ENCODE measurements at places on chromosomes 3 and 15.
A peak's percentile ranks its signal among the peaks of the same experiment; 100 is the strongest.

GRCh38 chr3:171615686-171616085 is 155.5 kb upstream of the TNIK start:
- no peak for DNase-seq

GRCh38 chr3:8451696-8452095 is 49.9 kb upstream of the LMCD1 start:
- DNase-seq, result no peak

GRCh38 chr15:101258238-101259144 is 6.6 kb upstream of the CHSY1 start:
- DNase-seq, result peak; percentile 68

GRCh38 chr15:84872009-84872910 is 12.2 kb upstream of the SLC28A1 start:
- no peak for DNase-seq

DNA sequence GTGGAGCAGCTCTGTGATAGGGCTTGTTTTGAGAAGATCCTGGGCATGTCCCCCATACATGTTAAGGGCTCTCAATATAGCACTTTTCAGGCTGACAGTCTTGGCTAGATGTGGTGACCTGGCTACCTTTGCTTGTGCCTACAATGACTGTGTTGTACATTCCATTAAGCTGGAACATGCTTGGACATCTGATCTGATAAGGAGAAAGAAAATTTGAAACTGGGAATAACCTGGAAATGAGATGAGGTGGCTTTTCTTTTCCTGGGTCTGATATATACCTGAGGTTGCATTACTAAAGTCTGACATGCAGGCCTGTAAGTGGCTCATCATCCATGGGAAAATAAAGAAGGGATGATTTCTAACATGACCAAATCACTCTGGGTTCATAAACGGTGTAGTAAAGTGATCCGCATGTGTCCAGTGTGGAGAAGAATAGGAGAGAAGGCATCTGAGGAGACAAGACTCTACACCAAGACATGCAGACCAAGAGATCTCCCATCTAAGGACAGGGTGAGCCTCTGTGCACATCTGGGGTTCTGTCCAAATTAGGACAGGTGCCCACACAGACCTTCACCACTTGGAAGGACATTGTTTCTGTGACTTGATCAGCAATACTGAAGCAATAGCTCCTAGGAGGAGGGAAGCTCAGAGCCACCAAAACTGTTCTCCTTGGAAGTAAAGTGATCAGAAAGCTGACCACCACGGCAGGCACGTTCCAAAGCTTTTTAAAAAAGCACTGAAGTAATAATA is 62.0 kb downstream of the KLHL6 start:
- no peak for DNase-seq

DNA sequence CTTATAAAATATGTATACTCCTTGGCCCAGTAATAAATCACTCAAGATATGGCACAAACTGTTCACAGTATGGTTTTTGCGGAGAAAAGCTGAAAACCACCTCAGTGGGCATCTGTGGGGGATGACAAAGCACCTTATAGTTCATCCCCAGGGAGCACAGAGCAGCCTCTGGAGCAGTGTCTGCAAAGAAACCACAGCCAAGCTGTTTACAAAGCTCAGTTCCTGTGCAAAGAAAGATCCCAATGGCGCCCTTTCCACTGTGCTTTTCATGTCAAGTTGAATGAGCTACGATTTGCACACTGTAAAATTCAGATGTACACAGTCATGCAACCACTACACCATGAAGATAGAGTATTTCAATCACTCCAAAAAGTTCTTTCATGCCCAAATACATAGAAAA is 2.5 kb upstream of the EFCC1 start:
- no peak for DNase-seq

- DNase-seq, result no peak
Measured at GRCh38 chr3:159964166-159964973, 24.3 kb upstream of the IL12A start.

GRCh38 chr3:114848082-114848481 is 299.0 kb downstream of the ZBTB20 start:
- DNase-seq, result no peak

- DNase-seq, result peak; percentile 25
Measured at GRCh38 chr3:172449466-172450149, 1.4 kb upstream of the GHSR start.

GRCh38 chr3:143363276-143363675 is 243.7 kb downstream of the CHST2 start:
- DNase-seq, result no peak

DNA sequence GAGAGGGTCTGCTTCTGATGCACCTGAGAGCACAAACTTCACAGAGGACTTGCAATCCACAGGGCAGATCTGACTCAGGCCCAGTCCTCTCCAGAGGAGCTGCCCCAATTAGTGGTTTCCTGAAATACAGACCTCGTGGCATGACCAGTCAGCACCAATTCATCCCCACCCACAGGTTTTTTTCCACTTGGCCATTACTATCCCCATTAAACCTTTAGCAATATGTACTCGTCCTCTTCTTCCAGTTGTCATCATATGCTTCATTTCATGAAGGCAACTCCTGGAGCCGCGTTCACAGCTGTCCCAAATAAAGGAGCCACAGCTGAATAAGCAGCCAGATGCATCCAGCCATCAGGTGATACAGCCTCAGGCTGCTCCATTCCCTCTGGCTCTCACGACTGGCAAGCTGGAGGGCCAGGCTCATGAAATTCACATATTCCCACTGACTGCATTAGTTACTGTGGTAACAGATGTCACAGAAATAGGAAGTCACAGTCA is 163.1 kb downstream of the FMN1 start:
- no peak for DNase-seq

GRCh38 chr3:45861043-45861719 is 19.3 kb upstream of the LZTFL1 start:
- DNase-seq, result no peak

DNA sequence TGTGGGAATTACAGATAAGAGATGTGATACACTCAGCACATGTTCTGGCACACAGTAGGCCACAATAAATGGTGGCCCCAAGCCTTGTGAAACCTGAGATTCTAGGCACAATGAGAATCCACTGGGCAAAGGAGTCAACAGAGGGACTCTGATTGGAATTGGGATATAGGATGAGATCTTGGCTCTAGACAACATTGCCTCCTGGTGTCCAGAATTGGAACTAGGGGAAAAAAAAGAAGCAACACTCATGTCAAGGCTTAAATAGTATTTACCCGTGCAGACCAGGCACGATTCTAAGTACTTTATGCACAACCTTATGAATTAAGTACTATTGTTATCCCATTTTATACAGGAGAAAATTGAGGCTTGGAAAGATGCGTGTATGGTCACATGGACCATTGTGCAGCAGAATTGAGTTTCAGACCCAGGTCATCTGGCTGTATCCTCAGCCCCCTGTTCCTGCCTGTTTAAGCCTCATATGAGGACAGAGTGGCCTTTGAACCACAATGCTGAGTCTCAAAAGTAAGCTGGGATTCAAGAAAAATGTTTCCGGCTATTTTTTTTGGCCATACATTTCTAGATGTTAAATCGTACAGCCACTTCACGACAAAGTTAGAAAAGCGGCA is 124.8 kb downstream of the SV2B start:
- no peak for DNase-seq

DNA sequence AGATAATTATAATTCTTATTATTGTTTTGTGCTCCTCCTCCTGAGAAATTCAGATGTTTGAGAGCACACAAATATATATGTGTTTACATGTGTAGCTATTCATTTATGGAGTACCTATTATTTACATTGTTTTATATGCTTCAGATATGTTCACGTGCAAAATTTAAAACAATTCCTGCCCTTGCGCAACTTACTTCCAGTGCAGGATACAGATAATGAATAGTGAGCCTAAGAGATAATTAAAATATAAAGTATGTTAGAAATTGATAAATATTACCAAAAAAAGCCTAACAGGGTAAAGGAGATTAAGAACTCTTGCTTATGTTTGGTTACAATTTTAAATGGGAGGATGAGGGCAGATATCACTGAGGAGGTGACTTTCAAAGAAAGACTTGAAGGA is 81.7 kb upstream of the DPH6 start:
- DNase-seq, result no peak

GRCh38 chr3:40254491-40254890 is 55.0 kb upstream of the EIF1B start:
- no peak for DNase-seq

- DNase-seq, result peak; percentile 77
Measured at GRCh38 chr3:197750396-197750831, 731 bp downstream of the FYTTD1 start.

DNA sequence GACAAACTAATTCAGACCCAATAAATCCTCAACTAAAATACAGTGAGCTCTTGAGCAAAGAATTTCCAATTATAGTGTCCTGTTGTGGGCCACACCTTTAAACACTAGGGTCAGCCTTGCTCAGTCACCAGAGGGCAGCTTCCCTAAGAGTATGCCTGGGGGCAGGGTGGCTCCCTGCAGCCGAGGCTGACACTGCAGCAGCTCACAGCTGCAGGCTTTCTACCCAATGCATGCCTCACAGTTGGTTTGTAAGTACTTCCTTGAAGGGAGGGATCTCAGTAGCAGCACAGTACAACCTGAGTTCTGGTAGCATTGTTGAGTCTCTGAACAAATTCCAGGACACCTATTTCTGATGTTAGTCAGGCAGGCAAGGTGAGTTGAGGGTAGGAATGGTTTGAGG is 335.6 kb downstream of the TUSC7 start:
- DNase-seq, result no peak

DNA sequence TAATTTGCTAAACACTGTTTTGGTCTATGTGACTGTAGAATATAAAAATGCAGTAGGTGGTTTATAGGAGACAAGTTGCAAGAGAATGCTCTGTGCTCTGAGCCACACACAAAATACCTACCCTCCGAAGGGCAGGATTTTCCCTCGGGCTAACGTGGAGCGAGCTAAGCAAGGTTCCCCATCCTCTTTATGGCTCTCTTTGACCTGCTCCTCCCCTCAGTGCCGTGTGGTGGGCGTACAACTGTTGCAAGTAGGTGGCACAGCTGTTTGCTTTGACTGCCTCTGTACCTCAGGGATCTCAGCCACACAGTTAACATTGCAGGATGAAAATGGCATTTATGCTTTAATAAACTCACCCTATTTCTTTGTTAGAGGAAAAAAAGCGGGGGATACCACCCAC is 339.1 kb downstream of the SATB1 start:
- peak; percentile 13 for DNase-seq

GRCh38 chr3:63580151-63580550 is 72.3 kb upstream of the SNTN start:
- DNase-seq, result no peak

GRCh38 chr3:5729852-5730251 is 542.3 kb downstream of the EDEM1 start:
- no peak for DNase-seq

GRCh38 chr15:77418391-77418965 is 1.4 kb downstream of the PEAK1 start:
- no peak for DNase-seq

All from activated CD8-positive, alpha-beta T cell treated with anti-CD3 and anti-CD28 coated beads for 36 hours (primary cell).